ENCODE measurements at places on chromosomes 16 and 17.

DNA sequence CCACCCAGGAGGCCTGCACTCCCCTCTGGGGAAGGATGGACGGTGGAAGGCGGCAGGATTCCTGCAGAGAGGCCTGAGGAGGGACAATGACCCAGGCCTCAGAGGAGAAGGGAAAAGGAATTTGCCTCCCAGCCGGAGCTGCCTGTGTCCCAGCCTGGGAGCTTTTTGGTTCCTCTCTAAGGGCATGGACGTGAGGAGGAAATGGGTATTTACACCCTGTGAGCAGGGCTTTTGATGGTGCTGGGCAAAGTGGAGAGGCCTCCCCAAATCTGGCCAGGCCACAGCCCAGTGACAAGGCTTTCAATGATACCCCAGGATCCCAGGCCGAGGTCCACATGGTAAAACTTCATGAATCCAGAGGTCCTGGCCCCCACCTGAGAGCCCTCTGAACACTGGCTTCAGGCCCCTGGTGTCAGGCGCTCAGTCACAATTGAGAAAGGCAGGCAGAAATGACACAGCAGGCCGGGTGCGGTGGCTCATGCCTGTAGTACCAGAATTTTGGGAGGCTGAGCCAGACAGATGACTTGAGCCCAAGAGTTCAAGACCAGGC is 56.0 kb upstream of the DOC2B start:
- DNase-seq = no peak

- no peak for DNase-seq
Observed at GRCh38 chr16:1469693-1470201, 5.1 kb downstream of the CLCN7 start.

DNA sequence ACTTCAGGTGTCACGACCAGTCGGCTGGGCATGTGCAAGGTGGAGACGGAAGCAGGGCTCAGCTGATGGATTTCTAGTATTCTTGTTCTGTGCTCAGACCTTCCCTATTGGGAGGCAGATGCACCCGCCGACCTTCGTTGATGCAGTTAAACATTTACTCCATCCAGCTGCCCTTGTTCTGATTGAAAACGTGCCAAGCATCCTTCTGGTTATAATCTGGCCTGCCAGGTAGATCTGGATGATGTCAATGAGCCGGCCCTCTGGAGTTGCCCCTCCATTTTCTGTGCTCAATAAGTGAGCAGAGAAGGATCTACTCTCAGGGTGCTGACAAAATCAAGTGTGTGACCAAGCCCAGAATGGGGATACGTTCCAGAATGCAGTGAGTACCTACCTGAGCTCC is 38.3 kb downstream of the CCDC182 start:
- no peak for DNase-seq

DNA sequence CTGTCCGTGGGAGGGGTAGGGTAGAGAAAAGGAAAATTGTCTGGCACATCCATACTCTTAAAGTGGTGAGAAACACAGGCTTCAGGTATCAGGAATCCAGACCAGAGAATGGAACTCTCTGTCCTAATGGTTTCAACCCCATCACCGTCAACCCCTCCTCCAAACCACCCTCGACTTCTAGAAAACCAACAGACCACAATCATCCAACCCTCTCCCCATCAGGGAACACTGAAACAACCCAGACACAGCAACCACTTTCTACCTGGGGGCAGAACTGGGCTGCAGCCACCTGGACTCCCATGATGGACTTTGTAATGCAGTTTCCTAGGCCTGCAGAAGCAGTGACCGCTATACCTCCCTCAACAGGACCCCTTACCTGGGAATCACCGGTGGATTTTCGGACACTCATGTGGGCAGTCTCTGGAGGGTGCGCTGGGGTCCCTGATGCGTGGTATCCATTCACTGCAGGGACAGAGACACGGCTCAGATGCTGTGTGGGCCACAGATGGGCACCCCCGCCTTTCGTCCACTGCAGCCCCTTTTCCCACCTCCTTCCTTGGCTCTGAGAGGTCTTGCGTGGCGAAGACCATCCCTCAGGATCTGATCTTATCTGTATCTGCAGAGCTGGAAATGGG is 64.3 kb upstream of the RCVRN start:
- DNase-seq = no peak

- no peak for DNase-seq
Observed at GRCh38 chr17:2954898-2955445, 108.4 kb downstream of the OR1D5 start.

DNA sequence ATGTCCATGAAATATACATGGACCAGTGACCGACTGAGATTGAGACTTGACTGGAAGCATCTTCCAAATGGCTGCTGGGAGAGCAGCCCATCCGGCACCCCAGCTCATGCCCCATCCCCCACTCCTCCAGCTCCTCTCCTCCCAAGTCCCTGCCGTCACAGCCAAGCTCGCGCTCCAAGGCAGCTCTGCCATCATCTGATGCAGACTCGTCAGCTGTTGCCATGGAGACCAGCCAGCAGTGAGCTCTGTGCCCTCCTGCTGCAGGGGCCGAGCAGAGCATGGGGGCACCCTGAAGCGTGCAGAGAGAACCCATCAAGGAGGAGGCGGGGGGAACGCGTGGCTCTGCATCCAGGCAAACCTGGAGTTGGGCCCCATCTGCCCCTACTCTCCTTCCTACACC is 74.5 kb upstream of the TNRC6C start:
- no peak for DNase-seq

DNA sequence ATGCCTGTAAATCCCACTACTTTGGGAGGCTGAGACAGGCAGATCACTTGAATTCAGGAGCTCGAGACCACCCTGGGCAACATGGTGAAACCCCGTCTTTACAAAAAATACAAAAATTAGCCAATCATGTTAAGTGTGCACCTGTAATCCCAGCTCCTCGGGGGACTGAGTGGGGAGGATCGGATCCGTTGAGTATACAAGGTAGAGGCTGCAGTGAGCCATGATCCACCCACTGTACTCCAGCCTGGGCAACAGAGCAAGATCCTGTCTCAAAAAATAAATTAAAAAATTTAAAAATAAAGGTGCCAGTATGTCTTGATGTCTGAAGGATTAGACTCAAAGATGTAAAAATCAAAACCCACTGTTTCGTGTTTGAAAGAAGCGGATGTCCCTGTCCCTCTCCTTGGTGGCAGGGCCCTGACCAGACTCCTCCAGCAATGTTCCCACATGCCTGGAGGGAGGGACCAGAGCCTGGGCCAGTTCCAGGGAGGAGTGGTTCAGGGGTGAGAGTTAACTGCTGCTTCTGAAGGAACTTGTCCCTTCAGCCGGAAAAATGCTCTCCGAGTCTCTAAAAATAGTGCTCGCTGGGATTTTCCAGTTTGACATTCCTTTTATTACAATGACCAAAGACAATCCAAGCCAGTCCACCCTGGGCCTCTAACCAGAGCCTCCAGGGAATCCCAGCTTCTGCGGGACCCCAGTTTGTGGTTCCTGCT is 9.4 kb upstream of the CMTM4 start:
- DNase-seq = no peak

GRCh38 chr17:48663134-48663924 is 37.2 kb upstream of the HOXB9 start:
- DNase-seq = no peak

DNA sequence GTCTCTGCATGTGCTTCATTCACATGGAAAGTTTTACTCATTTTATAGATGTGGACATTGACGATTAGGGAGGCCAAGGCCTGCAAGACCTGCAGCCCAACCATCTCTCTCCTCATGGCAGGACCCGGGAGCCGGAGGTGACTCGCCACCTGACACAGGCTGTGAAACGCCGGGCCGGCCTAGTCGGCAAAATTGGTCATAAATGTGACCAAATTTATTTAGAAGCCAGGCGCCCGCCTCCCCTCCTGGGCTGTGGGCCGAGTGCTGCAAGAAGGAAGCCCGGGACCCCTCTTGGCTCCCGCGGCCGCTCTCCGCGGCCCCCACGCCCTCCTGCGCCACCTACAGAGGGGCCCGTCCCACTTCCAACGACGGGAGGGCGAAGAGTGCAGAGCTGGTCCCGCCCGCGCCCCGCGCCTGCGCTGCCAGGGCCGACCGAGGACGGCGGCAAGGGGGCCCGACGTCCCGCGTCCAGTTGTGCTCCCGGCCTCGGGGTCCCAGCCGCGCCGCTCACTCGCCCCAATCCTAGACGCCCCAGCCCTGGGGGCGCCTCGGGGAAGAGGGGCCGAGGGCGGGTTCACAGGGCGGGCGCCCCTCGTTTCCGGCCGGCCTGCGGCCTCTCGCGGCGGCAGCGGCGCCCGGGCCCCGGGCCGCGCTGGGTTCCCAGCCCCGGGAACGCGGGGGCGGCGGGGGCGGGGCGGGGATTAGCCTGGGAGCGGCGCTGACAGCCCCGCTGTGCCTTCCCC is 47.5 kb downstream of the WNT3 start:
- no peak for DNase-seq
